KBM-7 (cell line): ENCODE measurements at places on chromosomes 16 and 17.

GRCh38 chr16:84508502-84508901, 4.0 kb upstream of the MEAK7 start:
- no peak for DNase-seq

DNA sequence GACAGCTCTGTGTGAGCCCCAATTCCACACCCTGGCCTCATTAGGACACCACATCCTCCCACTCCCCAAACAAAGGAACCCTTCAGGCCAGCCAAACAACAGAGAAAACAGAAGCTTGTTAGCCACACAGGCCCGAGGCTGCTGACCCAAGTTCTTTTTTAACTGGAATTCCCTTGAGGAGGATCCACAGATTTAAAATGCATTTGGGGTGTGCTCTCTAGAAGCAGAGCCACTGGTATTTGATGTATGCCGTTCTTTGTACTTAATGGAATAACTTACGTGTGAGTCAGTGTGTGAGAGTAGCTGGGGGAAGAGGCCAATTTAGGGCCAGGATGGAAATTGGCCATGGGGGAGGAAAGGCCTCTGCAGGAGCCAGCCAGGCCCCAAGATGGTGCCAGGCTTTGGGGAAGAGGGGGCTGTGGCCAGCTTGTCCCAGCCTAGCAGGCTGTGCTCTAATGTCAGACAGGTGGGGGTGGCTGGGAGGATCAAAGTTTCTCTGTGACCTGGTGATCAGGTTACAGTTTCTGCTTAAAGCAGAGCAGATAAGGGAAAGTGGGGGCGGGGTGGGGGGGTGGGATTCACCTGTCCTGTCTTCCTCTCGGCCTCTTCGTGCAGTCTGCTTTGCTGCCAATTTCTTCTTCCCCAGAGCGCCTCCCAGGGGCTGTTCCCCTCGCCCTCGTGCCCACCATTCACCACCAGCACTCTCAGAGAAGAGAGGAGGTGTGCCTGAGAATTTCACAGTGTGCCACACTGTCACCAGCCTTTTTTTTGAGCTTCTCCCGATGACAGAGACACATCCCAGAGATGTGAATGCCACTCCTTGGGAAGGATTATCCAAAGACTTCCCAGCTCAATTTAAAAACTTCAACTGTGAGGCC, 50.8 kb downstream of the TOM1L2 start:
- DNase-seq: no peak

GRCh38 chr16:67790071-67790470, 16.3 kb downstream of the RANBP10 start:
- no peak for DNase-seq

DNA sequence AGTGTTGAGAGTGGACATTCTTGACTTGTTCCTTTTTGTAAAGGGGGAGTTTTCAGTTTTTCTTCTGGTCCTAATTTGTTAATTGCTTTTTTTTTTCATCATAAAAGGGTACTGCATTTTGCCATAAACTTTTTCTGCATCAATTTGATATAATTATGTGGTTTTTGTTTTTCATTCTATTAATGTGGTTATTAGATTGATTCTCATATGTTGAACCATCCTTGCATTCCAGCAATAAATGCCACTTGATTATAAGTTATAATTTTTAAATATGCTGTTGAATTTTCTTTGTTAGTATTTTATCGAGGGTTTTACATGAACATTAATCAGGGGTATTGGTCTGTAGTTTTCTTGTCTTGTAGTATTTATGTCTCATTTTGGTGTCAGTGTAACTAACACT, 87.2 kb upstream of the SMIM36 start:
- DNase-seq: no peak

DNA sequence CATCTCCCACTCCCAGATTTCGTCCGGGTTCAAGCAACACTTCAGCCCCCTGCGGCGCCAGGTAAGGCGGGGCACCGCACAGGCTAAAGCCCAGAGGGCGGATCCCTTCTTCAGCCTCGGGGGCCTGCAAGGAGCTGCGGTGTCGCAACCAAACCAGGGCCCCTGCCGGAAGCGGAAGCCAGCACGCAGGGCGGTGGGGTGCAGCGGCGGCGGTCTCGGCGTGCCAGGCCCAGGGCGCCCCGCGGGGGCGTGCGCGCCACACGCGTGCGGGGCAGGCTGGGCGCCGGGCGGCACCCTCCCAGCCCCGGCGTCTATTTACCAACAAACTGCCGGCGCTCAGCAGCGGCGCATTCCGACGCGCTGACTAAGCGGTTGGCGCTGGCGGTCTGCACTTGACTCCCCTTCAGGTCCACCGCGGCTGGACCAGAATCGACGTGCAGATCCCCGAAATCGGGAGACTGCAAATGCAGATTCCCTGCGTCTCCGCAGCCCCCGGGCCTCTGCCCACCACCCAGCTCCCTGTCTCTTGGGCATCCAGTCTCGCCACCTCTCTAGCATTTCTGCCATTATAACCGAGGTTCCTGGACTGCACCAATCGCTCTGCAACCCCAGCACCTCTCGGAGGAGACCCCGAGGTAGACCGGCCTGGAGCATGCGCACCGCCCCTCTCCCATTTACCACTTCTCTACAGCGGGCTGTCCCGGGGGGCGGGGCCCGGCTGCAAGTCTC, 421 bp upstream of the DLX4 start:
- DNase-seq: peak; percentile 87

DNA sequence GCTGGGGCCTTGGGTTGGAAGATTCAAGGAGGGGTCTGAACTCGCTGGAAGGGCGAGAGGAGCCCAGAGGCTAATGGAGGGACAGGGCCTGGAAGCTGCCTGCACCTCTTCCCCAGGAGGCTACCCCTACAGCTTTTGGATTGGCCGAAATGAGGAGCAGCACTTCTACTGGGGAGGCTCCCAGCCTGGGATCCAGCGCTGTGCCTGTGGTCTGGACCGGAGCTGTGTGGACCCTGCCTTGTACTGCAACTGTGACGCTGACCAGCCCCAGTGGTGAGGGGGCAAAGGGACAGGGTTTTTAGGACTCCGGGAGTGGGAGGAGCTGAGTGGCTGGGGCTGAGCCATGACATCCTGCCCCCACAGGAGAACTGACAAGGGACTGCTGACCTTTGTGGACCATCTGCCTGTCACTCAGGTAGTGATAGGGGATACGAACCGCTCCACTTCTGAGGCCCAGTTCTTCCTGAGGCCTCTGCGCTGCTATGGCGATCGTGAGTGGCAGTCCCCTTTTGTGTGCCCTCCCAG, 8.8 kb downstream of the CNTNAP1 start:
- DNase-seq: no peak

DNA sequence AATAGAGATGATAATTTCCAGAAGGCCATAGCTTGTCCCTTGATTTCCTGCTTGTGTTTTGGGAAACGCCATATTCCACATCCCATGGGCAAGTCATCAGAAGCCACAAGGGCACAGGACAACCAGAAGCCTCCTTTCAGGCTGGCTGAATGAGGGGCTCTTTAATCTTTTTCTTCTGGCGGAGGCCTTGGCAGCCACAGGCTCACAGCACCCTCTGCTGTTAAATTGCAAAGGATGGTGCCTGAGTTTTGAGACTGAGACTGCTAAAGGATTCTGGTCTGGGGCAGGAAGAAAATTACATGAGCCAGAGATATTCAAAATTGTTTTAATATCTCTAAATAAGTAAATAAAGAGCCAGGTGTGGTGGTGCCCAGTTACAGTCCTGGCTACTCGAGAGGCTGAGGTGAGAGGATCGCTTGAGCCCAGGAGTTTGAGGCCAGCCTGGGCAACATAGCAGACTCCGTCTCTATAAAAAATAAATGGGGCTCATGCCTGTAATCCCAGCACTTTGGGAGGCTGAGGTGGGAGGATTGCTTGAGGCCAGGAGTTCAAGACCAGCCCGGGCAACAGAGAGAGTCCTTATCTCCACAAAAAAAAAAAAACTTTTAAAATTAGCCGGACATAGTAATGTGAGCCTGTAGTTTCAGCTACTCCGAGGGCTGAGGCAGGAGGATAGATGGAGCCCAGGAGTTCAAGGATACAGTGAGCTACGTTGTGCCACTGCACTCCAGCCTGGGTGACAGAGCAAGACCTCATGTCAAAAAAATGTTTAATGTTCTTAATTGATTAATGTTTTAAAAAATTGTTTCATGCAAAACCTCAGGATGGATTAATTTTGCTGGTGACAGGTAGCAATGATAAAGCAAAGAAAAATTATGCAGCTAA, 26.3 kb downstream of the AARSD1 start:
- DNase-seq: peak; percentile 74

DNA sequence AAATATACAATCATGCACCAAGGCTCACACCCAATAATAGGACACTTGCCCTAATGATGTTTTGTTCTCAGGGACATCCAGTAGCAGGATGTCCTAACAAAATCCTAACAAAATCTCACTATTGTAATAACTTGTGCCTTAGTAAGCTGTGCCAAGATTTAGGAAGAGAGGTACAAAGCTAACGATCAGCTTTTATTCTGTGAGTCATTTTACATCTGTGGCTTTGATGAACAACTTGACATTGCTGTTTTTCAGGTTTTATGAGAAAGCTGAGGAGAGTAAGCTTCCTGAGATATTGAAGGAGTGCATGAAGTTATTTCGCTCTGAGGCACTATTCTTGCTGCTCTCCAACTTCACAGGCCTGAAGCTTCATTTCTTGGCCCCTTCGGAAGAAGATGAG, 18.9 kb downstream of the OGFOD1 start:
- DNase-seq: no peak

DNA sequence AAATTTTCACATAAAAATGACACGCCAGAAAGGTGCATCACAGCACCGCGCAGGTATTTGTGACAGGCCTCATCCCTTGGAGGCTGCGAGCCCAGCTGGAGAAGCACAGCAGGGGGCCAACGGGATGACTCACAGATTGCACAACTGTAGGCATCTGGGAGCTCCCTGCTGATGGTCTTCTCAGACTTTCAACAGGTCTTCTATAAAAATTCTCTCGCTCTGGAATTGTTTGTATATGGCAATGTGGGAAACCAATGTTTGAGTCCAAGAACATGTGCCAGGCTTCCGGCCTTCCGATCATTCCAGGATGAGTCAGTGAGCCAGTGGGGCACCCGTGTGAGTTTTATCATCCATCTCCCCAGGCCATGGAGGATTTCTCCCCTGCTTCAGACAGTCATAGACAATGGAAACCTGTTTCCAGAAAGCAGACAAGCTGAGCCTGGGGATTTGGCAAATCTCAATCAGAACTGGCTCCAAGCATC, 24.1 kb upstream of the ADORA2B start:
- peak; percentile 42 for DNase-seq

DNA sequence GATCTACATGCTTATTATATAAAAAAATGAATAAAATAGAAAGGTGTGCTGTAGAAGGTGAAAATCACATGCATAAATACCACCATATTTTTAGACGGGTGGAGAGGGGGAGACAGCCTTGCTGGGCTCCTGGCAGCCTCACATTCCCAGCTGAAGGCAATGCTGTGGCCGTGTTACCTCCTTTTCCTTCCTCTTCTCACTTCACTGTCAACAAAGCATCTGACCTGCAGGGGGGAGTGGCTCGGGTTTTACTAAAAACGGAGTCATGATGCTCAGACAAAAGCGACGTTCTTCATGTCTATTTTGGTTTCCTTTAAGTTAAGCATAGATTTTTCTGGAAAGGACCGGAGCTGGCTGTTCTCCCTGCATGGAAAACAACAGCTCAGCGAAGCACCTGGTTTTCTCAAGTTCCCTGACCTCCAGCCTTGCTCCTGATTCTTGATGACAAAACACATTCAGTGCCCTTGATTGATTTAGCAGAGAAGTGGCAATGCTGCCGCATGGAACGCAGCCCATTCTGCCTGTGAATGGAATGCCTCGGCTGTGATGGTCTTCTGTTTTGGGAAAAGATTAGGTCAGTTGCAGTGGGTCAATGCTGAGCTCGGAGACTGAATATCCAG, 5.5 kb upstream of the RPTOR start:
- DNase-seq: peak; percentile 71

DNA sequence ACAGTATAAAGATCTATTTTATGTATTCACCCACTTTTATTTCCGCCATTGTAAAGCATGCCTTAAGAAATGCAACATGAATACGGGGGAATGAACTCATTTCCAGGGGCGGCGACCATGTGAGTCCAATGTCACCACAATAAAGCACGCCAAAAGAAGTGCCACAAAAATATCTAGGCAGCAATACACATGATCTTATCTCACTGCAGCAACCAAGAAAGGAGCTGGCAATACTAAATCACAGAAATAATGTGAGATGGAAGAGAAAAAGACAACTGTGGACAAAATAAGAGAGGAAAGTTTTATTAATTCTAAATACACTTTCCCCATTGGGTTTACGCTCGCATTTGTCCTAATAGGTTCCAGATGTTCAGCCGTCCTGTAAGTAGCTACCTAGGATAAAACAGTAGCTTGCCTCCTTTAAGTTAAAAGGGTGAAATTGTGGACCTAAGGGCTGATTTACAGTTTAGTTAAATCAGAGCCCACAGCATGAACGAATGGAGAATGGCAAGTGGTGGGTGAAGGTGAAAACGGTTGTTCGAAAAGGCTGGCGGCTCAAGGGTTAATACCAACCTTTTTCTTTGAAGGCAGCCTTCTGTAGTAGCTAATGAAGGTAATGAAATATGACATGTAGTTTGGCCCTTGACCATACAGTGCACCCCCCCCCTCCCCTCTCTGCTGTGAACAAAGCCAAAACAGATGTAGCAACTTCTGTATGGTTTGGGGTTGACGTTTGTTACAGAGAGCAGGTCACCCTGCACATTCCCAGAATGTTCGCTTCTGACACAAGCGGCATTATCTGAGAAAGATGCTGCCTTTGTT, 504.2 kb upstream of the PSMD7 start:
- no peak for DNase-seq

- DNase-seq: no peak
Measured at GRCh38 chr17:37725601-37726146, 19.2 kb downstream of the HNF1B start.

- no peak for DNase-seq
Measured at GRCh38 chr16:78240459-78241222, 141.2 kb downstream of the WWOX start.

DNA sequence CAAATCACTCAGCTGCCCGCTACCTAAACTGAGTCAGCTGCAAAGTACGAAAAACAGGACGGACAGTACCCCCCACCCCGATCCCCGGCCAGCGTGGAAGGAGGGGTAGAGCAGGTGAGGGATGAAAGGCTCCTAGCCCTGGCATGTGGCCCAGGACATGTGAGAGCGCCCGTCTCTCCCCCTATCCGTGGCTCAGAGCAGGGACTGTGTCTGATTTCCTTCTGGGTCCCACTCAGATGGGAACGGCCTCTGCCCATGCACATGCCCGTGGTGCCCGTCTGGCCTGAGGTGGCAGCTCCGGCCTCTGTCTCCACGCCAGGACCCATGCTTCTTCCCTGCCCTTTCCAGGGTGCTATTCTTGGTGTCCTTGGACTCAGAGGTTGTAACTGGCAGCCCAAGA, 30.2 kb upstream of the RASD1 start:
- no peak for DNase-seq

DNA sequence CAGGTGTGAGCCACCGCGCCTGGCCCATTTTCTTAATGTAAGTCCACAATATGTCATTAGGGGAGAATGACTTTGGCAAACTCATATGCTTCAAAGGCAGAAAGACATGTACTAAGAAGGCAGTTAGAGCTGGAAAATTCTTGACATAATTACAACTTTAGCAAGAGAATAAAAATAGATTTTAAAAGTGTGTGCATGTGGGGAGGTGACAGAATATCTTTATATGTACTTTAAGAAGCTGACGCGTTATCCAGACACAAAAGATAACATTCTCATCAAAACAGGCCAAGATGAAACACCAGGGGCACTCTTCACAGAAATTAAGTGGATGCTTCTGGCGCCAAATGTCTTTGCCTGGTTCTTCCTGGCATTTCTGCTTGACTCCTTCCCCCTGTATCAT, 28.2 kb downstream of the GJC1 start:
- no peak for DNase-seq

GRCh38 chr17:73231395-73231794, 30.3 kb downstream of the CPSF4L start:
- no peak for DNase-seq

GRCh38 chr16:55294129-55294528, 29.9 kb upstream of the IRX6 start:
- no peak for DNase-seq
